Cortex of kidney (tissue), 1 donor: ENCODE measurements at places on chromosomes 16 and 17.

- no peak for DNase-seq
These were observed 140.6 kb downstream of the MAP2K6 start for GRCh38 chr17:69555056-69555455.

GRCh38 chr17:72539981-72540897, 419.4 kb downstream of the SOX9 start:
- DNase-seq: peak; percentile 48

DNA sequence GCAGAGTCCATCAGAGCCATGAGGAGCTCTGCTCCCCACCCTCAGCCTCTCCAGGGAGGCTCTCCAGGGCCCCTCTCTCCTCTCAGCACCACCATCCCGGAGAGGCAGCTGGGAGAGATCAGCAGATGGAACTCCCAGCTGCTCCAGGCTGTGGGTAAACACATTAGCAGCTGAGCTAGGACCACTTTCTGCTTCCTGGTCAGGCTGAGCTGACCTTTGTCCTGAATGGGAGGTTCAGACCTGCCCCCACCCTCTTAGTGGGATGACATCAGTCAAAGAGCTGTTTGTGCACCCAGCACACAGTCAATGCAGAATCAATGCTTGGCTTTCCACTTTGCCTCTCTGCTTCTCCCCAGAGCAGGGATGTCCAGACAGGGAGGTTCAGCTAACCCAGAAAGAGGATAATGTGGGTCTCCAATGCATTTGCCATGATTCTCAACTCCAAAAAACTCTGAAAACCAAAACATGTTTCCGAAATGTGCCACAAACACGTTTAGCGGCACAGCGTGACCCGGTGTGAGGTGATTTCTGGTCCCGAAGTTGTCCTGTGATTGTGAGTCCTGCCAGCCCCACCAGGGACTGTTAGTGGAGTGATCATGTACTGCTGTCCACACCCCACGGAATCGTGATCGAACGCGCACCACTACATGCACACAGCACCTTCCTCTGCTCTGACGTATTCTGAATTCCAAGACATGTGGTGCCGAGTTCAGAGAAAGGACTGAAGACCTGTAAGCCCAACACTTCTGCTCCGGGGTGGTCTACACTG, 6.7 kb downstream of the GPR142 start:
- DNase-seq: no peak

DNA sequence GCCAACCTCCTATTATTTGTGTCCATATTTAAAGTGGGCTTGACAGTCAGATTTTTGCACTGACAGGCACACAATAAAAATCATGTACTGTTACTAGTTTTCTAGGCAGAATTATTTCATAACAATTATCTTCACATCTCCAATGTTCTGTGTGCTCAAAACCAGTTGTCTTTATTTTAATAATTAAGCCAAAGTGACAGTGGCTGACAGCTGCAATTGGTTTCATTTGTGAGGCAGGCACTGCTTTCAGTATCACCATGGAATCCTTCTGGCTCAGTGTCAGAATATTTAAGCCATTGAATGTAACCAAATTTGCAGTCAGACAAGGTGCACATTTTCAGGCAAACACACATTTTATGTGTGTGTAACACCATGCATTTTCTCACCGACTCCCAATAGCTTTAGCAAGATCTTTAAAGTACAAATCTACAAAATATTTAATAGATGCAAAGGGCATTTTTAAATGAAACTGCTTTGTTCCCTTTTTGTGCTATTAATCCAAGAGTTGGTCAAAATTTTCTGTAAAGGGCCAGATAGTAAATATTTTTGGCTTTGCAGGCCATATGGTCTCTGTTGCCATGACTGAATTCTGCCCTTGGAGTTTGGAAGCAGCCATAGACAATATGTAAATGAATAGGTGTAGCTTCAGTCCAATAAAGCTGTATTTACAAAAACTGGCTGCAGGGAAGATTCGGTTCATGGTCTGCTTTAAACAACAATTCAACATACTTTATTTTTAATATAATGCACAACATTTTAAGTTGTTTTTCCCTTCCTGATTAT, 486.0 kb downstream of the KCNJ2 start:
- no peak for DNase-seq

DNA sequence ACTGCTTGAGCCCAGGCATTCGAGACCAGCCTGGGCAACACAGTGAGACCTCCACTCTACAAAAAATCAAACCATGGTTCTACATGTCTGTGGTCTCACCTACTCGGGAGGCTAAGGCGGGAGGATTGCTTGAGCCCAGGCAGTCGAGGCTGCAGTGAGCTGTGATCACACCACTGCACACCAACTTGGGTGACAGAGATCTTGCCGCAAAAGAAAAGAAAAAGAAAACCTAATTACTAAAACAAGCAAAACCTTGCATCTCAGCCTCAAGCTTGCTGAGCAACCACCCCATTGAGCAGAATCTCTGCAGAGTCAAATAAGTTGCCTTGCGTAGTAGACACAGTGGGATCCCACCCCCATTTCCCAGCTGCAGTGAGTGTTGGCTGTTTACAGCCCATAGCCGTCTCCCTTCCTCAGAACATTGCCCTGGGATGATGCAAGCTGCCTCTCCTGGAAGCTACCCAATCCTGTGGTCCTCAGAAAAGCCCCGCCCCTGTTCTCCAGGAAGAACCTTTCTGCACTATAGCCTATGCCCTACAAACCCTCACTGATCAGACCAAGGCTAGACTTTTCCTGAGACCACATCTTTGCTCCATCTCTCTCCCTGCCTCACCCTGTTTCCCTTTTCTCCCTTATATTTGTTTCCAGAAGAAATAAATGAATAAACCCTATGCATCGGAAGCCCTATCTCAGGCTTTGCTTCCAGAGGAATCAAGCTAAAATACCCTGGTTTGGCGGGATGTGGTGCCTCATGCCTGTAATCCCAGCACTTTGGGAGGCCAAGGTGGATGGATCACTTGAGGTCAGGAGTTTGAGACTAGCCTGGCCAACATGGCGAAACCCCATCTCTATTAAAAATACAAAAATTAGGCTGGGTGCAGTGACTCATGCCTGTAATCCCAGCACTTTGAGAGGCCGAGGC, 16.7 kb upstream of the ERN2 start:
- no peak for DNase-seq

- no peak for DNase-seq
These were observed 43.1 kb downstream of the TBX4 start for GRCh38 chr17:61495161-61495857.

- no peak for DNase-seq
These were observed 3.1 kb upstream of the ADORA2B start for GRCh38 chr17:15941781-15942180.

- DNase-seq: no peak
These were observed 30.4 kb upstream of the SBK1 start for GRCh38 chr16:28261942-28262341.

DNA sequence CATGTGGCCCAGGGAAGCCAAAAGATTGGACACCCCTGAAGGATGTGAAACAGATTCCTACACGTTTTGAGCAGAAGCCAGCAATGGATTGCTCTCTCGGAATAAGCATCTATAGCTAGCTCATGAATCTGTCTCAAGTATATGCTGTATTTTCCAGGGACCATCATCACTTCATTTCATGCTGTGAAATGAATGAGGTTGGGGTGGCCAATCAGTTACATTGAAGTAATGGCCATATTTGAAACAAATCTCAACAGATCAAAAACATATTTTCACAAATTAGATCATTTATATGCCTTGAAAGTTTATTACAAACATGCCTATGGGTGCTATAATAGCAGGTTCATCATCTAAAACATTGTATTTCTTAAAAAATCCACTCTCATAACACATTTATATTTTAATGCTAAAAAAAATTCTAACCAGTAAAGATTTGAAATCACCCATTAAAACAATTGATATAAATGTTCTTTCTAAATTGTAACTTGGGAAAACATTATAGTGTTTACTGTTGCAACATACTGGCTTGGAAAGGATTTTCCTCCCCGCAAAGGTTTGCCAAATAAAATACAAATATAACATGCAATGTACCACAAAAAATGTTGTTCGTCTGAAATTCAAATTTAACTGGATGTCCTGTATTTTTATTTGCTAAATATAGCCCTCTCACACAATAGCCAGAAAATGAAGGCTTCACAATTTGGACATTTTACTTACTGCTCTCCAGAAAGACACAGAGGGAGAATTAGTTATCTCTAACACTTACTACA, 743.6 kb downstream of the KCNJ2 start:
- DNase-seq: no peak

DNA sequence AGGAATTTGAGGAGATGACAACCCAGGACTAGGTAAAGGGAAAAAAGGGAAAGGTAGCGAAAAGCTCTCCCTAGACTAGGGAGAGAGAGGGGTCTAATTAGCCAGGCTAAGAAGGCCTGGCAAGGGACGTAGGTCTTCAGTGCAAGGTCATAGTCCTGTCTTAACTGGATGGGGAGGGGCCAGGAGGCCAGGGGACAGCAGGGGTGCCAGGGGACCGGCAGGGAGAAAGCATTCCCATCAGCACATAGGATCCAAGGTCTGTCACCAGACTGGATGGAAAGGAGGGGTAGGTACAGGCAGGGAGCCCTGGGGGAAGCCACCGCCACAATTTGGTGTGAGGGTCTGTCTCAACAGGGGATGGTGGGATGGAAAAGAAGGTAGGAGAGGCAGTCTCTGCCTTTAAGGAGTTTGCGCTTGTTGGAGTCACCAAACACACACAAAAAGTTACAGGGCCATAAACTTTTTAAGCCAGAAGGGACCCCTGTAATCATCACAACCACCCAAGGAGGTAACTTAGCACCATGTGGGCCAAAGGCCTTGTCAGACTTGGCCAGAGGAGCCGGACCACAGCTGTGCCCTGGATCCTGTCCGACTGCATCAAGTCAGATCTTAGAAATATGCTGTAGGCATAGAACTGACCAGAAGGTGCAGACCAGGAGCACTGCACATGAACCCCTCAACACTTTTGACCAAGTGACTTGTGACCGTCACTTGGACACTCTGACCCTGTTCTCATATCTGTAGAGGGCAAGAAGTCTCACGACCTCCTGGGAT, 10.0 kb downstream of the AXIN2 start:
- DNase-seq: no peak

DNA sequence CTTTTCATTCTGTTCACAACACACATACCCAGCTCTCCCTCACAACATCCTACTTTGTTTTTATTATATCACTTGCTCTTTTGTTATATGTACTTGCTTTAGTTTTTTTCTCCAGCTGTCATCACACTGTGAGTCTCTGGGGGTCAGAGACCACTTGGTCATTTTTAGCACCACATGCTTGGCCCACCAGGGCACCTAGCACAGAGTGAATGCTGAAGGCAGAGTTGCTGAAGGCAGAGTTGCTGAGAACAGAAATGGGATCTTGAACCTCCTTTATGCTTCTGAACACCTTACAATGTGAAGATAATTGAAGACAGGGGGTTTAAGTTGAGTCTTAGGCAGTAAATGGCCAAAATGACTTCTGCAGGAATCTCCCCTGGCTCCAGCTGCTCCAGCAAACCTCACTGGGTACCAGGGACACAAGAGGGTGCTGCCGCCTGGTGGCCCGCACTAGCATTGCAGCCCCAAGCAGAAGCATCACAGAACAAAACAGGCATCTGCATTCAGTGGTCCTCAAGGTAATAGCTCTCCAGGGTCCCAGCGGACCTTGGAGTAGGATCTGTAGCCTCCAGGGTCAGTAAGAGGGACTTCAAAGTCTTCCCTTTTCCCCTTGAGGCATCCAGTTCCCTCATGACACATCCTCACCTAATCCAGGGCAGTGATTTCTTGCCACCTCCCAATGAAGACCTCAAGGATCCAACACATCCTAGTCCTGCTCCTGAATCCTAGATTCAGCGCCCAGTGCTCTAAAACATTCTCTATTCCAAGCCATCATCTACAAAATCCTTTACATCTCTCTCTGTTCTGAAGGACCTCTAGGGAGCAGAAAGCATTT, 1972.6 kb downstream of the TP53TG3F start:
- no peak for DNase-seq
